Right ventricle myocardium inferior (tissue), 1 donor: ENCODE measurements at places on chromosomes 13 and 19.

GRCh38 chr13:96089139-96089538 is 768 bp upstream of the HS6ST3 start:
- no peak for DNase-seq

- DNase-seq, result no peak
These were observed at the start of gene SIGLEC12 for GRCh38 chr19:51501594-51502263. TSS of gene SIGLEC12 (minus strand) at chr19:51501800. CDS start at chr19:51501733, 67 bp downstream.

- DNase-seq, result no peak
These were observed 451.1 kb downstream of the FOXO1 start for GRCh38 chr13:40215311-40215710.

- no peak for DNase-seq
These were observed 51.0 kb downstream of the SLC7A9 start for GRCh38 chr19:32818536-32818935.

DNA sequence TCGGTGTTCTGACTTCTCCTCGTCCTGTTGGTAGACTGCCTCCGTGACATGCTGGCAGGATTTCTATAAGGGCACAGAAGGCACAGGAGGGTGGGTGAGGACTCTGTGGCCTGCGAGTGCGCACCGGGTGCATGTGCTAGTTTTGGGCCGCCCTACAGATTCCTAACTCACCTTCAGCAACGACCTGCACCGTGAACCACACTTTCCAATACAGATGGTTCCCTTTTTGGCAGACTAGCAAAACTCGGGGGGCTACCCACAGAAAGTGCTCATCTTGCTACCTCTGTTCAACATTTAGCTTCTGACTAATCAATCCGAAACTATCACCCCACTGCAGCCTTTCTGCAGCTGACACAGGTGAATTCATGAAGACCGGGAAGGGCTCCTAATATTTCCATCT is 14.1 kb upstream of the AMER2 start:
- no peak for DNase-seq

DNA sequence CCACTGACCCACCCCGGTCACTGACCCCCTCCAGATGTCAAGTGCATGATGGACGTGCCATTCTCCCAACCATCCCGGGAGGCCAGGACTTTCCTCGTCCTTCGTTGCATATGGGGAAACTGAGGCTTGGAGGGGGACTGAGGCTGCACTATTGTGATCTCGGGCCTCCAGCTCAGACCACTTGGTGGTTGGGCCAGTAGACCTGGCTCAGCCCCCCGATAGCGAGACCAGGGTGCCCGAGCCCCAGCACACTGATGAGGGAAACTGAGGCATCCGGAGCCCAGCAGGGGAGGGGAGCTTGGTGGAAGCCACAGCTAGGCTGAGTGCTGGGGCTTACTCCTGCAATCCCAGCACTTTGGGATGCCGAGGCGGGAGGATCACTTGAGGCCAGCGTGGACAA is 10.4 kb downstream of the EFNA2 start:
- no peak for DNase-seq

DNA sequence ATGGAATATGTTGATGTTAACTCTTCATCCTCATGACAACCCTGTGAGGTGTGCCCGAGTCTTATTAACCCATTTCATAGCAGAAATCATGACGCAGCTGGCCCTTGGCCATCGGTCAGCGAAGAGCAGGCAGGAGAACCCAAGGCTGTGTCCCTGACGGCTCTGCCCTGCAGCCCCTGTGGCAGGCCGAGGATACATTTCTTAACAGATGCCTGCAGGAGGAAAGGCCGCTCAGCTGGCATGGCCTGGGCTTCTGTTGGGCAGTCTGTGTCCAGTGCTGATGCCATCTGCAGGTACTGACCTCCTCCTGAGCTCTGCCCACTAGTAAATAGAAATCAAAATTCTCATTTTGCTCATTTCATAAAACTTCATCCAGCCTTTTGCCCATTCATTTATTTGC is 35.4 kb upstream of the MCF2L start:
- DNase-seq, result no peak

DNA sequence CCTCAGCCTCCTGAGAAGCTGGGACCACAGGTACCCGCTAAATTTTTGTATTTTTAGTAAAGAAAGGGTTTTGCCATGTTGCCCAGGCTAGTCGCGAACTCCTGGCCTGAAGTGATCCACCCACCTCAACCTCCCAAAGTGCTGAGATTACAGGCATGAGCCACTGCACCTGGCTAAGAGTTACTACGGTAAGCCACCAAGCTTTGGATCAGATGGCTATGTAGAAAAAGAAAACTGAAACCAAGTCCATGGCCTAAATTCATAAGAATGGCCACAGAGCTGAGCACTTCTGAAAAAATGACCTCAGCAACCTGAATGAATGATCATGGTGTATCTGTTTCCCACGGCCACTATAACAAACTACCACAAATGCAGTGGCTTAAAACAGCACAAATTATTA is 9.4 kb downstream of the OPA3 start:
- DNase-seq, result no peak

DNA sequence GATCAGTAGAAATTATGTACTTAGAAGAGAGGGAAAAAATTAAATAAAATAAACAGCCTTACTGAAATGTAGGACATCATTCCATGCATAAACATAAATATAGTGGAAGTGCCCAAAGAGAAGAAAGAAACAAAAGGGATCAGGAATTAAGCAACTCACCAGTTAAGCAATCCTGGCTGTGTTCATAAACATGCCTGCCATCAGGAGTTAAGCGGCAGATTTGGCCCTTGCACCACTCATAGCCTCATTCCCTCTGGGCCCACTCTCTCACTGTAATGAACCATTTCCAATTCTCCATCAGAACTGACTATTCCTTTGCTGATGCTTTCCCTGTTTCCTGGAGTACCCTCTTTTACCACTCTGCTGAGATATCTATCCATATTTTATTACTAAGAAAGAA is 281.4 kb downstream of the LHFPL6 start:
- no peak for DNase-seq

DNA sequence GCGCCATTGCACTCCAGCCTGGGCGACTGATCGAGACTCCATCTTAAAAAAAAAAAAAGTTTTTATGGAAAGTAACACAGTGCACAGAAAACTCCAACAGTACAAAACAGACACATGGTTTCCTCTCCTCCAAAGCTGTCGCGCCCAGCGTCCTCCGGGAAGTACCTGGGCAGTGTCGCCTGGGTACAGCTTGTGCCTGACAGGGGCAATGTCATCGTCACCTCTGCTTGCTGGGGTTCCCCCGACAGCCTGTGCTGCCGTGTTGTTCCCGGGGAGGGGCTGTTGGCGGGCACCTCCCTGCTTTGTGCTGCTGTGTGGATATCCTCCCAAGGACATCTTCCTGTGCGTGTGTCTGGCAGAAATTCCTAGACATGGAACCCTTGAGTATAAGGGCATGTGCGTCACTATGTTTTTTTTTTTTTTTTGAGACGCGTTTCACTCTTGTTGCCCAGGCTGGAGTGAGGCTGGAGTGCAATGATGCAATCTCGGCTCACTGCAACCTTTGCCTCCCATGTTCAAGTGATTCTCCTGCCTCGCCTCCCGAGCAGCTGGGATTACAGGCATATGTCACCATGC is 2.4 kb upstream of the F2RL3 start:
- DNase-seq, result peak; percentile 80

GRCh38 chr19:7500811-7501450 is 12.1 kb upstream of the PEX11G start:
- no peak for DNase-seq

DNA sequence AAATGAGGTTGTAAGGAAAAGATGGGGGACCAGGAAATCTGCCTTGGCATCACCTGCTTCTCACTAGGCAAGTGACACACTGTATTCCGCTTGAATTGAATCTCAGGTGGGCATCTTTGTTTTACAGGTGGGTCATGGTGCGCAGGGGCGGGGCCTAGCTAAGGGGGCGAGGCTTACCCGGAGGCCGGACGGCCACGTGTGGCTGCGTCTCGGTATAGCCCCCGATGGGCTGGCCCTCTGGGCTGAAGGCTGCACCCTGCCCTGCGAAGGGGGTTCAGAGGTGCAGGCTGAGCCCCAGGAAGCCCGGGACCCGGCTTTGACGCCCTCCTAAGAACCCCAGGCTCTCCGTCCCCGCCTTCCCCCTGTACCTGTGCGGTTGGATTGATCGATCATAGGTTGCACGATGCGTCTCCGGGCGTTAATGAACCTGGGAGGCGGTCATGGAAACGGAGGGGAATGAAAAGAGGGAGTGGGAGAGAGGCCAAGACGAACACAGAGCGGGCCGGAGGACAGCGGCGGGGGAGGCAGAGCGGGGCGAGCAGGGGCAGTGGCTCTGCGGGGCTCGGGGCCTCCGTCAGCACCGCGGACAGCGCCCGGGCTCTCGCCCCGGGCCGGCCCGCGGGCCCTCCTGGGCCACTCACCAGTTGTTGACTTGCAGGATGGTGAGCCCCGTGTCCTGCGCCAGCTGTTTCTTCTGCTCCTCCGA is 12.5 kb downstream of the MEIS3 start:
- no peak for DNase-seq

DNA sequence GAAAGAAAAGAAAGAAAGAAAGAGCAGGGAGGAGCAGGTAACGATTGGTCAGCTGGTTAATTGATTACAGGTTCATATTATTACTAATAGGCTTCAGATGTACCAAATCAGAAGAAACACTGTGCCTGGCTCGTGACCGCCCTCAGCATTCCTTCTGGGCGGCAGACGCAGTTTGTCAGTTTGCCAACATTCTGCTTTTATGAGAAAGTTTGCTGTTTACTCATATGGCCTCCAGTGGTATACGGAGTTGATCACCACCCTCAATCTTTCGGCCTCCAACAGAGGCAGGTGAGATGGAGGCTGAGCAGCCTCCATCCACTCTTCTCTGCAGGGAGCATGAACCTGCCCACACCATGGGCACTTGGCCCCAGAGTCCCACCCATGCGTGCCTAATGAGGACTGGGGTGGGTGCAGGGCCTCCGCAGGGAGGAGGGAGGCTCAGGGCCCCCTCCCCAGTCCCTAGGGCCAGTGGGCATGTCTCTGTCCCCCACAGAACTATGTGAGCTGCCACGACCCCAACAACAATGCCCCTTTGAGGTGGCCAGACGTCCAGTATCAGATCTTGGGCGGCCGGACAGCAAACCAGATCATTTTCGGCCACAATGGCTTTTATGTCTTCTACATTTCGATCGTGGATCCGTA is 8.8 kb downstream of the PRR22 start:
- no peak for DNase-seq

DNA sequence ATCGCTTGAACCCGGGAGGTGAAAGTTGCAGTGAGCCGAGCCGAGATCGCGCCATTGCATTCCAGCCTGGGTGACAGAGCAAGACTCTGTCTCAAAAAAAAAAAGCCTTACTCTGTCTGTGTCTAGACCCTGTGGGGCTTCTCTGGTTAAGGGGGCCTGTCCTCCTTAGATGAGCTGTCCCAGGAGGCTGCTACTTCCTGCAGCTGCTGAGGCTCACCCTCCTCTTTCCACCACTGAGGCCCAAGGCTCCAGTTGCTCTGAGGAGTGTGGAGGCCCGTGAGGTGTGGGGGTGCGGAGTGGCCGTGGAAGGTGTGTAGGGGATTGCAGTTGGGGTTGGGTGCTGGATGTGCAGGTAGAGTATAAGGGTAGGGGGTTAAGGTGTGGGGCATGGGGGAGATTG is 22.1 kb upstream of the RASA3 start:
- DNase-seq, result no peak

- DNase-seq, result no peak
These were observed 144.6 kb downstream of the GGACT start for GRCh38 chr13:100443998-100444328.

DNA sequence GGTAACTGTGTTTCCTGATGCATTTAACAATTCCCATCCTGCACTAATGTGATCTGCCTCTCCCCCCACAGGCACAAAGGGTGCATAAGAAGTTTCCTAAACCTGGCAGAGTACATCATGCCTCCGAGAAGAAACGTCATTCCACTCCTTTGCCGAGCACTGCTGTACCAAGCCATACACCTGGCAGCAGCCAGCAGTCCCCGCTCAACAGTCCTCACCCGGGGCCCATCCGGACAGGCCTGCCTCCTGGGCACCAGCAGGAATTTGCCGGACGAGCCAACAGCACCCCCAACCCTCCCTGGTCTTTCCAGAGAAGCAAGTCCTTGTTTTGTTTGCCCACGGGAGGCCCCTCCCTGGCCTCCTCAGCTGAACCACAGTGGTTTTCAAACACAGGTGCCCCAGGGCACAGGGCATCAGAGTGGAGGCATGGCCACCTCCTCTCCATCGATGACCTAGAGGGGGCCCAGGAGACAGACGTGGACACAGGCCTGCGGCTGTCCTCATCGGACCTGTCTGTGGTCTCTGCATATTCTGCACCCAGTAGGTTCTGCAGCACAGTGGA is 58.3 kb downstream of the FAM124A start:
- no peak for DNase-seq

DNA sequence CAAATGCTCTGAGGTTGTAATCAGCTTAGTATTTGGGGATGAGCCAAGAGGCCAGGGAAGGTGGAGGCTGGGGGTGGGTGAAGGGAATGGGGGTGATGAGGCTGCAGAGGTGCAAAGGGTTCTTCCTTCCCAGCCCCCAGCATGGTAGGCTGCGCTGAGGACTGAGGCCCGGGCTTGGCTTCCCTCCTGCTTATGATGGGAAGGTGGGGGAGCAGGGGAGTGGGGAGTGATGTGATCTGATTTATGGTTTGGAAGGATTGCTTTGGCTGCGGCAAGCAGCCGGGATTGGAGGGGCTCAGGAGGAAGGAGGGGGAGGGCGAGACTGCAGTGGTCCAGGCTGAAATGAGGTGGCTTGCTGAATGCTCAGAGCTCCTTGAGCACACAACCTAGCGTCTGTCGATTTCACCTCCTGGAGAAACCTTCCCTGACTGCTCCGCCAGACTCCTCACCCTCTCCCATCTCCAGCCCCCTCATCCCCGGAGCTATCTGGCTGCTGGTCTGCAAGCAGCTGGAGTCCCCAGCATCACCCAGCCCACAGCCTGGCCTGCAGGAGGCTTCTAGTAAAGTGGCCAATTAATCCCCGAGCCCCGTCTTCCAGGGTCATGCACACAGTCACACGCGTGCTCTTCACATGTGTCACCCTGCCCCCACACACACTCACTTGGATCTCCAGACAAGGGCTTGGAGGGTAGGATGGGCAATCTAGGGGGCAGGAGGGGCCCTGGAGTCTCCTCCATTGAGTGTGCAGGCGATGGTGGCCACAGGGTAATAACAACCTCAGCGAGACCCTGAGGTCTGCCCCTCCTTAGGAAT is 757 bp upstream of the CLEC11A start:
- DNase-seq, result no peak

DNA sequence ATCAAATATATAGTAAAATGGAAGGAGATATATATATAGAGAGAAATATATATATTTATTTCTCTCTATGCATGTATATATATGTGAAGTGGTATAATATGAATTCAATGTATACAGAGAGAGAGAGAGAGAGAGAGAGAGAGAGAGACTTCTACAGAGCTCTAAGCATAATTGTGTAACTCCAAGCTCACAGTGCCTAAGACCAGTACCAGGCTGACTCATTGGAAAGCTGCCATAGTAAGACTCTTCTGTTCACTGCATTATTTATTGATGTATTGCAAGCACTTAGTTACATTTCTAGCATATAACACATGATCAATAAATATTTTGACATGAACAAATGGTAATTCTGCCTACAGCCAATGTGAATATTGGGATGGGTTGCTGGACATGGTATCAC is 1734.7 kb downstream of the SLITRK1 start:
- no peak for DNase-seq

GRCh38 chr13:36096461-36097416 is 34.4 kb downstream of the DCLK1 start:
- DNase-seq, result no peak
